ENCODE measurements at places on chromosomes 4 and X.
A peak's percentile ranks its signal among the peaks of the same experiment; 100 is the strongest.

DNA sequence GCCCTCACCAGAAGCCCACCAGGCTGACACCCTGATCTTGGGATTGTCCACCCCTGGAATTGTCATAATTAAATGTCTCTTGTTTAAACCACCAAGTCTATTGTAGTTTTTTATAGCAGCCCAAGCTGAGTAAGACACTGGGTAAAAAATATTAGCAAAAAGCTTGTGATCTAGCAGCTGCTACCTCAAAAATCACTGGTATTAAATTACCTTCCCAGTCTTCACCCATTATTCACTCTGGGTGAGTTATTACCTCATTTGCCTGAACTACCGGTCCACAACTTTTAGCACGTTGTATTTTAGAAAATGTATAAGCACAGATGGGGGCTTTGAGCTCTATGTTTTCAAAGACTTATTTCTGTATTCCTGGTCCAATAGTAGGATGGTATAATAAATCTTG is 12.0 kb upstream of the TRIM61 start:
- H3K4me3 ChIP-seq: no peak overlapping the region
- H3K4me1 ChIP-seq: no peaks in the 10 kb centered on the region
- no peaks in the 10 kb centered on the region for H3K27me3 ChIP-seq
- ATAC-seq: no peak
- H3K27ac ChIP-seq: no peak overlapping the region
- H3K36me3 ChIP-seq: no peaks in the 10 kb centered on the region

GRCh38 chrX:86910602-86911311 is 606.8 kb upstream of the KLHL4 start:
- ATAC-seq: no peak
- H3K27ac ChIP-seq: no peak overlapping the region
- no peaks in the 10 kb centered on the region for H3K4me1 ChIP-seq
- no peaks in the 10 kb centered on the region for H3K27me3 ChIP-seq

GRCh38 chrX:154526901-154527675 is 11.1 kb upstream of the FAM3A start:
- peak overlapping the region; percentile 77 for H3K27ac ChIP-seq
- H3K4me3 ChIP-seq: peak overlapping the region; percentile 75
- no peaks in the 10 kb centered on the region for H3K27me3 ChIP-seq

DNA sequence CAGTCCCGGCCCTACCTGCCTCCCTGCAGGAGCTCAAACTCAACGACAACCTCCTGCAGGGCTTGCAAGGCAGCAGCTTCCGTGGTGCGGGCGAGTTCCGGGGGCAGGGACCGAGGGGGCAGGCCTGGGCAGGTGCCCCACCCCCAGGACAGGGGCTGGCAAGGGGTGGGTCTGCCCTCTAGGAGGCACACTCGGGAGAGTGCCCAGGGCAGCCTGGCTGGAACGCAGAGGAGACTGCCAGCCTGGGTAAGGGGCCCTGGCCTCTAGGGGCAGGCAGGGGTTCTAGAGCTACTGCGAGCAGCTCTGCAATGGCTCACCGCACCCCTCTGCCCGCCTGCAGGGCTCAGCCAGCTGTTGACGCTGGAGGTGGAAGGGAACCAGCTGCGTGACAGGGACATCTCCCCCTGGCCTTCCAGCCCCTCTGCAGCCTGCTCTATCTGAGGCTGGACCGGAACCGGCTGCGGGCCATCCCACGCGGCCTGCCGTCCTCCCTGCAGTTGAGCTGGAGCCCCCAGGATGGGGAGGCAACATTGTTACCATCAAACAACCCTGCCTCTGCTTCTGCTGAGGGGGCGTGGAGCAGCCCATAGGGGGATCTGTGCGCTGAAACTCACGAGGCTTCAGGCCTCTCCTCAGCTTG is 12.1 kb upstream of the HAUS7 start:
- no peak overlapping the region for H3K27ac ChIP-seq
- H3K36me3 ChIP-seq: no peaks in the 10 kb centered on the region
- H3K4me3 ChIP-seq: no peak overlapping the region
- H3K4me1 ChIP-seq: no peaks in the 10 kb centered on the region

- no peak overlapping the region for H3K27ac ChIP-seq
- H3K4me1 ChIP-seq: no peaks in the 10 kb centered on the region
- H3K4me3 ChIP-seq: no peak overlapping the region
- no peaks in the 10 kb centered on the region for H3K36me3 ChIP-seq
Measured at GRCh38 chrX:101957174-101957573, 25.3 kb upstream of the ZMAT1 start.

DNA sequence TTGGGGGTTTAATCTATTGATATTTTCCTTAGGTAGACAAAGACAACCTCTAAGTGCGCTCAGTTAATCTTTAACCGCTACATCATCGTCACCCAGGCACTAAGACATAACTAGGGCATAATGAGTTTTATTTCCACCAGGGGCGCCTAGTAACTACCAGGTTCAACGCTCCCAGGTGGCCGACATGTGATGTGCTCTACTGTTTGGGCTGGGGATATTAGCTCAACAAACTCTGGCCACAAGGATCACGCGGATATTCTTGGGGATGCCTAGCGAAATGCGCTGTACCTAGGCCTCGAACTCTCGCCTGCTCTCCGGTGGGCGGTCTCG is 915 bp upstream of the RAB33B start:
- H3K27me3 ChIP-seq: no peaks in the 10 kb centered on the region
- ATAC-seq: peak; percentile 73
- H3K36me3 ChIP-seq: peaks cover 13% of the 10 kb centered on the region
- H3K4me1 ChIP-seq: peaks cover 52% of the 10 kb centered on the region

GRCh38 chr4:24765376-24765988 is 29.9 kb upstream of the SOD3 start:
- no peak overlapping the region for H3K4me3 ChIP-seq
- H3K27me3 ChIP-seq: no peaks in the 10 kb centered on the region
- ATAC-seq: no peak
- H3K36me3 ChIP-seq: no peaks in the 10 kb centered on the region

DNA sequence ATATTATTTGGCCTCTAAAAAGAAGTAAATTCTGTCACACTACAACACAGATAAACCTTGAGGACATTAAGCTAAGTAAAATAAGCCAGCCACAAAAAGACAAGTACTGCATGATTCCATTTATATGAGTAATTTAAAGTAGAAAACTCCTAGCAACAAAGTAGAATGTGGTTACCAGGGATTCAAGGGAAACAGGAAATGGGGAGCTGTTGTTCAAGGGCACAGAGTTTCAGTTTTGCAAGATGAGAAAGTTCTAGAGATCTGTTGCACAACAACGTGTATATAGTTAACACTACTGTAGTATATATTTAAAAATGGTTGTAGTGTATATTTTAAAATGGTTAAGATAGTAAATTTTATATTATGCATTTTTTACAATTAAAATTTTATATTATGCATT is 25.4 kb downstream of the SEC31A start:
- H3K4me3 ChIP-seq: no peak overlapping the region
- H3K36me3 ChIP-seq: peaks cover 70% of the 10 kb centered on the region
- H3K27me3 ChIP-seq: no peaks in the 10 kb centered on the region
- peaks cover 17% of the 10 kb centered on the region for H3K4me1 ChIP-seq
- peak overlapping the region; percentile 66 for H3K27ac ChIP-seq
- no peak for ATAC-seq

DNA sequence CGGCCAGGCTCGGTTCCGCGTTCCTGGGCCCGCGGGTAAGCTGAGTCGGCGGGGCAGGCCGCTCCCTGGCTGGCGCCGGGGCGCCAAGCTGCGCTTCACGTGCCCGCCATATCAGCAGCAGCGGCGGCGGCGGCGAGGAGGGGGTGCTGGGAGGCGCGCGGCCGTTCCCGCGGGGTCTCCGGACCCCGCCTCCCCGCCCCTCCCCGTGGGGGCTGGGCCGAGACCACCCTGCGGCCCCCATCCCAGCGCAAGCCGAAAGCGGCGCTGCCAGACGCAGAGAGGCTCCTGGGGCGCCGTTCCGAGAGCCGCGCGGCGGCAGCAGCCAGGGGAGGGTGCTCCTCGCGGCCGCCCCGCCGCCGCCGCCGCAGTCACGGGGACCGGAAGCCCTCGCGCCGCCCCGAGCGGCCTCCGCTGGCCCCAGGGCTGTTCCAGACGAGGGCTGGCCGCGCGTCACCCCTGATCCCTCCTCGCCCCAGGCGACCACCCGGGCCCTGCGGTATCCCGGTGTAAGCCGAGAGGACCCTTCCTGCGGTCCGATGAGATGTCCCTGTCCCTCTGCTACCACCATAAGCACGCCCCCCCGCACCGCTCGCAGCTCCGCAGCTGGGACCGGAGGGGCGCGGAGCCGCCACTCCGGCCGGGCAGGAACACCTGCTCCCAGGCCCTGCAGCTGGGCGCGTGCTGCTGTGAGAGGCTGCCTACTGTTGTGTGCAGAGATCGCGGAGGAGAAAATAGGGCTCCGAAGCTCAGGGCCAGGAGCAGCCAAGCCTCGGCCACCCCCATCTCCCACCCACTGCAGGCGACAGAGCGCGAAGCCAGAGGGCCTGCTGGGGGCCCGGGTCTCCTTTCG is 7.5 kb upstream of the BCOR start:
- peak overlapping the region; percentile 89 for H3K27ac ChIP-seq
- H3K4me3 ChIP-seq: peak overlapping the region; percentile 84
- H3K36me3 ChIP-seq: no peaks in the 10 kb centered on the region
- no peaks in the 10 kb centered on the region for H3K27me3 ChIP-seq

GRCh38 chr4:105147553-105148161 is 981 bp downstream of the TET2 start:
- H3K27ac ChIP-seq: peak overlapping the region; percentile 99
- H3K36me3 ChIP-seq: no peaks in the 10 kb centered on the region
- no peaks in the 10 kb centered on the region for H3K27me3 ChIP-seq

- H3K36me3 ChIP-seq: no peaks in the 10 kb centered on the region
- H3K4me3 ChIP-seq: no peak overlapping the region
- no peak overlapping the region for H3K27ac ChIP-seq
- H3K27me3 ChIP-seq: peaks cover 13% of the 10 kb centered on the region
- peaks cover 5% of the 10 kb centered on the region for H3K4me1 ChIP-seq
- peak; percentile 53 for ATAC-seq
Measured at GRCh38 chr4:81827577-81828202, 356.0 kb upstream of the RASGEF1B start.

GRCh38 chrX:17033225-17033624 is 86.8 kb downstream of the REPS2 start:
- no peaks in the 10 kb centered on the region for H3K27me3 ChIP-seq
- H3K4me1 ChIP-seq: peaks cover 10% of the 10 kb centered on the region
- ATAC-seq: no peak
- no peak overlapping the region for H3K4me3 ChIP-seq
- H3K36me3 ChIP-seq: peaks cover 19% of the 10 kb centered on the region

GRCh38 chrX:153886915-153887314 is 942 bp upstream of the L1CAM start:
- H3K4me3 ChIP-seq: peak overlapping the region; percentile 55
- no peak for ATAC-seq
- no peak overlapping the region for H3K27ac ChIP-seq
- no peaks in the 10 kb centered on the region for H3K27me3 ChIP-seq
- no peaks in the 10 kb centered on the region for H3K36me3 ChIP-seq

DNA sequence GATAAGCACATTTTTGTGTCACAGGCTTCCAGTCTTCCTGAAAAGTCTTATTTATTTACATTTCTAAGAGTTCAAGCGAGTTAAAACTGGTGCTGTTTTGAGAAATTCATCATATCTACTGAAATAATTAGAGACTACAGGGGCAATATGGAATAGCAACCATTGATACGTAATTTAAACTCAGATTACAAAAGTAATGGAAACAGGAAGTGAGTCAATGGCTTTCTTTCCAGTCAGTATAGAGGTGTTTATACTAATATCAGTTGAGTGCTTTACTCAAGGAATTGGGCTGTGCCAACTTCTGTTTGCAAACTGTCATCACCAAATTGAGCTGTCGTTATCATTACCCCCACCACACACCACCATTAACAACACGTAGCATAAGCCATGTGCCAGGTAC is 222.7 kb downstream of the COL25A1 start:
- ATAC-seq: no peak
- no peak overlapping the region for H3K27ac ChIP-seq
- no peaks in the 10 kb centered on the region for H3K4me1 ChIP-seq
- no peak overlapping the region for H3K4me3 ChIP-seq
- no peaks in the 10 kb centered on the region for H3K27me3 ChIP-seq

DNA sequence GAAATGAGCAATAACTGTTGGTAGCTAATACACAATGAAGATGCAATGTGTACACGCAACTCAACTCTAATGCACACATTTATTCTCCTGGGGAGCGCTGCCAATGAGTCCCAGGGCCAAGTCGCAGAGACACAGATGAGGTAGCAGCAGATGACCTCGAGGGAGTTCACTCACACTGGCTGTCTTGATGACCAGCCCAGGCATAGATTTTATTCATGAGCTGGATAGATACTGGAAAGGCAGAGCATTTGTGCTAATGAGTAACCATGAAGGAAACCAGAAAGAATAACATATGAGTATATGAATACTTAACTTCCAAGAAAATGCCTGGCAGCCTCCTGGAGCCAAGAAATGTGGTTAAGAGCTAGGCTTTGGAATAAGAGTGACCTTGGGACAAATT is 42.3 kb downstream of the RASL11B start:
- no peaks in the 10 kb centered on the region for H3K4me1 ChIP-seq
- no peak overlapping the region for H3K27ac ChIP-seq
- no peak for ATAC-seq
- H3K27me3 ChIP-seq: no peaks in the 10 kb centered on the region

DNA sequence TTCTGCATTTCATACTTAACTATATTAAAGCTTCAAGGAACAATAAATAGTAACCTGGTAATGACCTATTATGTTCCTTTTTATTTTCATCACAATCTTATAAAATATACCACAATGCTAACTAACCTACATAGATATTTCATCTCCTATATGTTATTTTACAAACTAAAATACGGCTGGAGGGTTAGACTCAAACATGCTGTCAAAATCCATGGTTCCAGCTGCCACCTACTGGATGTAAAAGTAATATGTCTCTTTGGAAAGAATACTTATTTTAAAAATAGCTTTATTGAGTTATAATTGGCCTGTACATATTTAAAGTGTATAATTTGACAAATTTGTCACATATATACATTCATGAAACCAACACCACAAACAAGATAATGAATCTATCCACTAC is 15.0 kb downstream of the RGN start:
- H3K27ac ChIP-seq: no peak overlapping the region
- H3K36me3 ChIP-seq: no peaks in the 10 kb centered on the region
- no peaks in the 10 kb centered on the region for H3K27me3 ChIP-seq
- no peak overlapping the region for H3K4me3 ChIP-seq
- no peaks in the 10 kb centered on the region for H3K4me1 ChIP-seq

- H3K27ac ChIP-seq: peak overlapping the region; percentile 57
- H3K36me3 ChIP-seq: peaks cover 22% of the 10 kb centered on the region
- no peak overlapping the region for H3K4me3 ChIP-seq
Measured at GRCh38 chr4:27007507-27007906, 146.9 kb downstream of the STIM2 start.

DNA sequence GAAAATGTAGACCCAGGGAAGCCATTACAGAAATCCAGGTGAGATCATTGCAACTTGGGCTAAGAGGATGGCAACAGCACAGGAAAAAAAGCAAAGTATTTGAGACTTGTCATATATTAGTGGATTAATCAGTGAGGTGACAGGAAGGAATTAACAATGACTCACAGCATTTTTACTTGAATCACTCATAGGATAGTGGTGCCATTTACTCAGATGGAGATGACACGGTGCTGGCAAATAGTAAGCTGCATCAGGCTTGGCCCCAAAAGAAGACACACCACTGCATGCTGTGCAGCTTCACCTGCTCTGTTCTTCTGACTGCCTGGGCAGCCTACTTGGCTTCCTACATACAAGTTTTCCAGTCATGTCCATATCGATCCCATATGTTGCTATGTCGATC is 144.8 kb downstream of the FRYL start:
- H3K36me3 ChIP-seq: peaks cover 16% of the 10 kb centered on the region
- no peaks in the 10 kb centered on the region for H3K27me3 ChIP-seq

GRCh38 chr4:87857789-87858188 is 25.0 kb downstream of the MEPE start:
- no peaks in the 10 kb centered on the region for H3K36me3 ChIP-seq
- H3K4me1 ChIP-seq: no peaks in the 10 kb centered on the region
- H3K27ac ChIP-seq: no peak overlapping the region
- no peaks in the 10 kb centered on the region for H3K27me3 ChIP-seq
- no peak overlapping the region for H3K4me3 ChIP-seq
